GM10248 (cell line): ENCODE measurements at places on chromosomes 7 and 10.
A peak's percentile ranks its signal among the peaks of the same experiment; 100 is the strongest.

GRCh38 chr10:110566472-110567200, 859 bp upstream of the SMC3 start:
- no peak for DNase-seq

DNA sequence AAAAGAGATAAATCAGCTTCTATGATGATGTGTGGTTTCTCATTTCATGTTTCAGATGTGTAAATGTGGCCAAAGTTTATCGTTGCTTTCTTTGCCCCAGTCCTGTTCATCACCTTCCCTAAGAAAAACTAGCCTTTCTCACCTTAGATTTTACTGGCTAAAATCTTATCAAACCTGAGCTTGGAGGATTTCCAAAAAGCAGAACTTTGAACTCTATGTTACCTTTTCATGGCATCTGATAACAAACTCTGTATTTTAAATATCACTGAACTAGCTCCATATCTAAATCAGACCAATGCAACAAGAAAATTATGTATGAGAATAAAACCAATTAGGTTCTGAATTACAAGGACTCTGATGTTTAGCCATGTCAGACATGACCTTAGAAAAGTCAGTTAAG, 323.4 kb upstream of the DGKB start:
- DNase-seq, result no peak

GRCh38 chr10:86556933-86557649, 35.5 kb upstream of the WAPL start:
- no peak for DNase-seq

DNA sequence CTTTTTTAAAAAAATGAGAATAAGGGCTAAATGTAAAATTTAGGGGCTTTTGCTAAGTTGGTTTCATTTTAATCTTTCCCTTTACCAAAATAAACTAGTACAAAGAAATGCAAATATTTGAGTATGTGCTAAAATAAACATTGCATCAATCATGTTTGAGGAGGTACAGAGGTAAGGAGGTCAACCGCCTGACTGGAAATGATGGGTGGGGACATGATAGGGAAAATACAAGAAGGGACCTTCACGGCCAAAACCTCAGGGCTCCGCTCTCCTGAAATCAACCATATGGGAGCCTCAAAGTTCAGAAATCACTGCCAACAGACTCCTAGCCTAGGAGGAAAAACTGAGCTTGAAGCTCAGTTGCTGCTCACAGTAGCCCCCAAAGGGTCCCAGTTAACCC, 207.6 kb downstream of the AHR start:
- DNase-seq, result peak; percentile 23

GRCh38 chr7:50838675-50839377, 56.1 kb upstream of the GRB10 start:
- no peak for DNase-seq

DNA sequence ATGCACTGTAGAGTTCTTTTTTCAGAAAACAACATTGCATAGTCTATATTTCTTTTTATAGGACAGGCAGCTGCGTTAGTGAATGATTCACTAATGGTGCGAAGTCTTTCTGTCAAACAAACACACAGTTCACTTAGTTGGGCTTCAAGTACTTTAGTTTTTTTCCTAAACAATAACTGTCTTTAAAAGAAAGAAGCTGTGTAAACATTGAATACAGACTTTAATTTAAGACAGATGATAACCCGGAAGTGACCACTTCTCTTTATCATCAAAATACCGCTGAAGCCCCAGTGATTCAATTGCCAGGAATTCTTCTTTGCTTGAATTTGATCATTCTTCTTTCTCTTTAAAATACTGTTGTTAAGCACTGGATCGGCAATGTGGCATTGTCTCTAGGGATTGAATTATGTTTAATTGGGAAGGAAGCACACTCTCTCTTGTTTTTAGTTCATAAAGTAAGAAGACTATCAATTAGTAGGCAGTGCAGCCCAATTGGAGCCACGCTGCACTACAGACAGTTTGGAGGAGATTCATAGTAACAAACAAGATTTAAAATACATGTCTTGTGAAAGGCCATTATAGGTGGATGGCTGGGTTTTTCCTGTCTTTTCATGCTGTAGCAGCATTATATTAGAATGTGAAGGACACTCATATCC, 30.4 kb downstream of the CNTNAP2 start:
- no peak for DNase-seq

DNA sequence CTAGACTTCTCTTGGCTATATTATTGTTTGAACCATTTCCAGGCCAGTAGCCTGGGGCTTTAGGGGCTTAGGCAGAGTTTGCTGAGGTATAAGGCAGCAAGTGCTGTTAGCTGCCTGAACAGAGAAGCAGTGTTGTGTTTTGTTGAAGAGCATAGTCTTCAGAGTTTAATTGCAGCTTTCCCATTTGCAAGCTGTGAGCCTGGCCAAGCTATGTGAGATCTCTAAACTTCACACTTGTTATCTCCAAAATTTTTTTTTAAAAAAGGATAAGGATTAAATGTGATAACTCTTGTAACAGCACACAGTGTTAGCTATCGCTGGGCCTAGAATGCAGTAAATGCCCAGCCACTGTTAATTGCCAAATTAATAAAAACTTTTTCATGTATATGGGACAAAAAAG, 782.4 kb downstream of the REEP3 start:
- DNase-seq, result no peak

- no peak for DNase-seq
Measured at GRCh38 chr10:13592306-13592705, 5.5 kb downstream of the PRPF18 start.

DNA sequence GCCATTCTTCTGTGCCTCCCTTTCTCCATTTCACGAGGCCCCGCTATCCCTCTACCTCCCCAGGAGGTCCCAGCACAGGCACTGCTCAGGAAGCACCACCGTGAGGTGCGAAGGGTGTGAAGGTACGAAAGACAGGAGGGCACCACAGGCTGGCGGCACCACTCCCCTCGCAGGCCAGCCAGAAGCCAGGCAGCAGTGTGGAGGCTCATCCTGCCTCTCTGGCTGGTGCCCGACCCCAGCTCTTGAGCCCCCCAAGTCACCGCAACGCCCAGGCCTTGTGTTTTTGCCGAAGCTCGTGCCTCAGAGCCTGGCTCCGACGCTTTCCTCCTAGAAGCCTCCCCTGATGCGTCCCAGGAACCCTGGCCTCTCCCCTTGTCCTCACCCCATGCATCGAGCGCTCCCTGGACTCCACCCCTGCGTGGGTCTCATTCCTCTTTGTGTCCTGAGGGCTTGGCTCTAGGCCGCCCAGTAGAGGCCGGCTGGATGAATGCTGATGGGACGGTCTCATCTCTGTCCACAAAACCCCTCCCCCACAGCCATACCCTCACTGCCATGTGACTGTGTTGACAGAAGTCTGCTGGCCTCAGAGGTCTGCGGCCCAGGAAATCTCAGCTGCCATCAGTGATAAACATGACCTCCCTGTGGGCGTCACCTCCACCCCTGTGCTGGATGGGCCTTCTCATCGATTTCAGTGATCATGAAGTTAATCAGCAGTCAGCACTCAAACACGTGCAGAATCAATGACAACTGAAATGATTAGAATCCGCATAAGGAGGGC, 19.3 kb downstream of the BRI3 start:
- no peak for DNase-seq

DNA sequence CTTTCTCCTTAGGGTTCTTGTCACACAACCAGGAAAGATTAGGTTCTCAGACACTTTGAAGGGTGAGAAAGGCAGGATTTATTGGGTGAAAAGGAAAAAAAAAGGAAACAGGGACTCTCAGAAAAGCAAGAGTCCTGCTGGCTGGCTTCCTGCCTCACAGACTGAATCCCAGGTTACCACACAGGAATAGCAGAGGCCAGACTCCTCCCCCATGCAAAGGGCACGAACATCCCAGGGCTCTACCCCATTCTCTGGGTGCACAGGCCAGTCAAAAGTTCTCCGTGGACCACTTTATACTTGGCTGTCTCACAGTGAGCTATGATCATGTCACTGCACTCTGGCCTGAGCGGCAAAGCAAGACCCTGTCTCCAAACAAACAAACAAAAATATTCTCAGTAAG, 42.6 kb downstream of the HOXA1 start:
- DNase-seq, result no peak

- no peak for DNase-seq
Measured at GRCh38 chr7:37440738-37441385, 7.8 kb downstream of the ELMO1 start.

- DNase-seq, result peak; percentile 41
Measured at GRCh38 chr7:97835296-97836138, 36.7 kb downstream of the ASNS start.

GRCh38 chr7:47937711-47938573, 10.3 kb downstream of the PKD1L1 start:
- DNase-seq, result peak; percentile 46

DNA sequence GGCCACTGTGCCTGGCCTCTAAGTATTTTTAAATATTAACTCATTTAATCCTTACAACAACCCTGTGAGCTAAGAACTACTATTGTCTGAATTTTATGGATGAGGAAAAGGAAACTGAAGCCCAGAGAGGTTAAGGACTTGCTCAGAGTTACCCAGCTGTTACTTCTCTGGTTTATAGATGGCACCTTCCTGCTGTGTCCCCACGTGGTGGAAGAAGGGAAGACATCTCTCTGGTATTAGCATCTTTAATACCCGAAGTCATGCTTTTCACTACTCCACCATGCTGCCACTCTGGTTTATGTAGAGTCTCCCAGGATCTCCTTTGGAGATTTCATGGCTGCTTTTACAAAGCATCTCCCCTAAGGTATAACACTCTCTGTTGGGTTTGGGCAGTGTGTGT, 105.5 kb upstream of the MKLN1 start:
- DNase-seq, result no peak

GRCh38 chr10:97687785-97688781, 1.0 kb upstream of the AVPI1 start:
- DNase-seq, result no peak
